ENCODE measurements at places on chromosomes 6 and 20.

- DNase-seq = no peak
Observed at GRCh38 chr6:168218785-168219566, 100.6 kb downstream of the DACT2 start.

DNA sequence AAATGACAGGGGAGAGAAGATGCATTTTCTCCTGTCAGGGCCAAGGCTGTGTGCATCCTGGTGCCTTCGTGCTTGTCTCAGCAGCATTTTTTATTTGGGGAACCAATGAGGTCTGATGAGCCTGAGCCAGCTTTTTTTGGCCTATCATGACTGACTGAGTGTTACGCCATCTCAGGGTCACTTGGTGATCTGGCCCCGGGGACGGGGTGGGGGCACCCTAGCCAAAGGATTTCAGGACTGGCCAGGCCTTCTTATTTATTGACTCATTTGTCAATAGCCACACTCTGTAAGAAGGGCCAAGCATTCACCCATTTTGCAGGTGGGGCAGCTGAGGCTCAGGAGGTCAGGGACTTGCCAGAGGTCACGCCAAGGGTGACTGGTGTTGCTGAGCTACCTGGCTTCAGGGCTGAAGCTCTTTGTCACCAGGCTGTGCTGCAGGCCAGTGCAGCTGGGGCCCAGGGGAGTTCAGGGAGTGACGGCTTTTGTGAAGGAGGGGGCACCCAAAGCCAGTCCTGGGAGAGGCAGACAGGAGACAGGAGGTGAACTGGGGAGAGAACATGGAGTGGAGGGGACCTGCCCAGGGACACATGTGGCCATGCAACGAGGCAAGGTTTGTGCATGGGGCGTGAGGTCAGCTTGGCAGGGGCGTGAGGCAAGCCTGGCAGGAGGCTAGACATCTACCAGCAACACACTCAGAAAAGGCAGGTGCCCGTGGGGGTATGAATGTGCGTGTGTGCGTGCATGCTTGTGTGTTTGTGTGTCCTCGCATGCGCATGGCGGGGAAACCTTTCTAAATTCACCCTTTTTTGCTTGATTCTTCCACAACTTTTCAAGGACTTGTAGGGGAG is 31.1 kb downstream of the VSTM2L start:
- DNase-seq = no peak

GRCh38 chr6:68727699-68728098 is 92.6 kb downstream of the ADGRB3 start:
- no peak for DNase-seq

DNA sequence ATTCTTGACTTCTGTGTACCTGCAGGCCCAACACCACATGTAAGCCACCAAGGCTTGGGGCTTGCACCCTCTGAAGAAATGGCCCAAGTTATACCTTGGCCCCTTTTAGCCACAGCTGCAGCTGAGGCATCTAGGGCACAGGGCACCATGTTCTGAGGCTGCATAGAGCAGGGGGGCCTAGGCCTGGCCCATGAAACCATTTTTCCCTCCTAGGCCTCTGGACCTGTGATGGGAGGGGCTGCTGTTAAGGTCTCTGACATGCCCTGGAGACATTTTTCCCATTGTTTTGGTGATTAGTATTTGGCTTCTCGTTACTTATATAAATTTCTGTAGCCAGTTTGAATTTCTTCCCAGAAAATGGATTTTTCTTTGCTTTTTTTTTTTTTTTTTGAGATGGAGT is 50.4 kb upstream of the SEC63 start:
- no peak for DNase-seq

GRCh38 chr6:4582506-4583417 is 193.4 kb upstream of the CDYL start:
- no peak for DNase-seq

- no peak for DNase-seq
Observed at GRCh38 chr6:155265843-155266535, 2.2 kb downstream of the CLDN20 start.
